Activated CD8-positive, alpha-beta memory T cell treated with anti-CD3 and anti-CD28 coated beads for 1 hour (primary cell): ENCODE measurements at places on chromosomes 3 and 15.

DNA sequence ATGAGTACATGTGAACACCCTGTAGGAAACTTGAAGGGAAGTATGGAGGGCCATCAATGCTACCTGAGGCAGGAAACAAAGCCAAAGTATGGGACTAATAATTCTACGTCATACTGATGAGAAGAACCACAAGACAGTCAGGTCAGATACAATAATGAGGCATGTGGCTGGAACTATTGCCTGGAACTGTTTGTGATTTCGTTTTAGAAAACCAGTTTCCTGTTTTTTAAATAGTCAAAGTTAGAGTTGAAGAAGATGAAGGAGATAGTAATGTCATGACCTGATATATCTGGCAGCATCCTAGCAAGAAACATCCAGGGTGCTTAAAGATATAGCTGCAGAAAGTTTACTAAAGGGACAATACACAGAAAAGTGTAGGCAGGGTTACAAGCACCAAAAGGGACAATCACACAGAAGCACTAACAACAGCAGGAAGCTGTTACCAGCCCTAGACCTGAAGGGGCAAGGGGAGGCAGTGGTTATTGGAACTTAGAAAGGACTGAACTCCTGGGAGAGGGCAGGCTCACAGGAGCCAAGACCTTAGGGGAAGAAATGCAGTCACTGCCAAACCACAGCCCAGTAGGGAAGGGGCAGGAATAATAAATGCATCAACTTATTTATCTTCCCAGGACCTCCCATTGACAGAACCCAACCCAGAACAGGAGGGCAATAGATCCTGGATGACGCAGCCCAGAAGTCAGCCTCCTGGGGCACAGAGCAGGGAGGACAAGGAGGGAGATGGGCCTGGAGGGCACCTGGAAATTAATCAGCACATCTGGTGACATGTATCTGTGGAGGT is 302.1 kb upstream of the STT3B start:
- DNase-seq, result no peak

- DNase-seq, result no peak
Observed at GRCh38 chr15:26873846-26874245, 7.0 kb downstream of the GABRA5 start.

DNA sequence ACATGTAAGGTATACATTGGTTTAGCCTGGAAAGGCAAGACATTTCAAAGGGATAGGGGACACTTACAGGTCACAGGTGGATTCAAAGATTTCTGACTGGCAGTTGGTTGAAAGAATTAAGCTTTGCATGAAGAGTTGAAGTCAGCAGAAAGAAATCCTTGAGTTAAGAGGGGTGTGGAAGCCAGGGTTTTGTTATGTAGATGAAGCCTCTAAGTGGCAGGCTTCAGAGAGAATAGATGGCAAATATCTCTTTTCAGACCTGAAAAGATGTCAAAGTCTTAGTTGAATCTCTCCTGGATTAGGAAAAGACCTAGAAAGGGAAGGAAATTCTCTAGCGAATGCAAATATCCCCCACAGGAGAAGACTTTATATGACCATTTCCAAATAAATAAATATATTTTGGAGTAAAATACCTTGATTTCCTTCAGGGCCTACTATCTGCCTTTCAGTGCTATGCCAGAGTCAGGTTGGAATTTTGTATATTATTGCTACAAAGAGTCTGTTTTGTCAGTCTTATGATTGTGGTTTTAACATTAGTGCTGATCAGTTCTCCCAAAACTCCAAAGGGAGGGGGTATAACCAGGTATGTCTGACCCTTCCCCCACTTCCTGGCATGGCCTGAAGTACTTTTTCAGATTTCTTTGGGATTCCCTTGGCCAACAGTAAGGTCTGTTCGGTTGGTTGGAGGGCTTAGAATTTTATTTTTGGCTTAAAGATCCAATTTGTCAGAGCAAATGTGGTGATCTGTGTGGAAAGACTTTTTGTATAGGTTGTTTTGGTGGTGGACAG is 286.4 kb downstream of the LRTM1 start:
- no peak for DNase-seq

- no peak for DNase-seq
Observed at GRCh38 chr15:44314512-44314911, 26.0 kb downstream of the GOLM2 start.

DNA sequence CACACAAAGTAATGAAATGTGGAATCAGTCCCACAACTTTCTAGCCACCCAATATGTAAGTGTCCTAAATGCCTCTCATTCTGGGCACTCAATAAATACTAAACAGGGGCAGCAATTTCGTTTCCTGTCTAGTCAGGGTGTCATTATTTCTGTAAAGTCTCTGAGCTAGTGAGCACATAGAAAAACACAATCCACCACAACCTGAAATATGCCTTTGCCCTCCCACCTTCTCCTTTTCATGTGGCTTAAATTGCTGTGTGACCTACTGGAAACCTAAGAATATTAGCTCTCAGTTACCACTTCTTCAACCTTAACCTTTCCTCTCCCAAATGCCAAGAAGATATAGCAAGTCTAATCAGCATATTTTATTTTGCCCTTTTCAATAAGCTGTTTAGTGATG is 456.3 kb upstream of the KCNMB2 start:
- no peak for DNase-seq

GRCh38 chr15:41104234-41104633 is 11.8 kb downstream of the INO80 start:
- no peak for DNase-seq

DNA sequence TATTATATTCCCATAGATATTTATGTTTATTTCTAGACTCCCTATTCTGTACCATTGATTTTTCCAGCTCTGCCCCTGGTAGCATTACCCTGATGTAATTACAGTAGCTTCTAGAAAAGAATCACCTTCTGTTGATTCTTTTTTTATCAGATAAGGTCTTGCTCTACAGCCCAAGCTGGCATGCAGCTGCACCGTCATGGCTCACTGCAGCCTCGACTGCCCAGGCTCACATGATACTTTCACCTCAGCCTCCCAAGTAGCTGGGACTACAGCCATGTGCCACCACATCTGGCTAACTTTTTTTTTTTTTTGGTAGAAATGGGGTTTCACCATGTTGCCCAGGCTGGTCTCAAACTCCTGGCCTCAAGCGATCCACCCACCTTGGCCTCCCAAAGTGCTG is 41.8 kb downstream of the SLC24A1 start:
- no peak for DNase-seq

- DNase-seq, result no peak
Observed at GRCh38 chr3:122621112-122621511, 43.7 kb downstream of the PARP15 start.

DNA sequence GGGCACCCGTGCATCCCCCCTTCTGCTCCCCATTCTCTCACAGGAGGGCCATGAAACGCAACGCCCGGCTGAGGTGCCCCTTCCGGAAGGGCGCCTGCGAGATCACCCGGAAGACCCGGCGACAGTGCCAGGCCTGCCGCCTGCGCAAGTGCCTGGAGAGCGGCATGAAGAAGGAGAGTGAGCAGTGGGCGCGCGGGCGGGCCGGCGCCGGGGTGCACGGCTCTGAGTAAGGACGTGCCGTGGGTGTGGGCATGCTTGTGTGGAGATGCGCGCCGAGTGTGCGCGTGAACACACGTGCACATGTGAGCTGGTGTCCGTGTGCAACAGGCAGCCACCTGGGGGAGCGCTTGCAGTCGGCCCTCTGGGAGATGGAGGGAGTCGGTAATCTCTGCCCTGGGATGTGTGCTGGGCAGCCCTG is 28.1 kb downstream of the NR1I2 start:
- DNase-seq, result peak; percentile 33

GRCh38 chr3:39524107-39524506 is 56.6 kb downstream of the MOBP start:
- no peak for DNase-seq

GRCh38 chr3:27031476-27031875 is 337.7 kb downstream of the NEK10 start:
- DNase-seq, result no peak

DNA sequence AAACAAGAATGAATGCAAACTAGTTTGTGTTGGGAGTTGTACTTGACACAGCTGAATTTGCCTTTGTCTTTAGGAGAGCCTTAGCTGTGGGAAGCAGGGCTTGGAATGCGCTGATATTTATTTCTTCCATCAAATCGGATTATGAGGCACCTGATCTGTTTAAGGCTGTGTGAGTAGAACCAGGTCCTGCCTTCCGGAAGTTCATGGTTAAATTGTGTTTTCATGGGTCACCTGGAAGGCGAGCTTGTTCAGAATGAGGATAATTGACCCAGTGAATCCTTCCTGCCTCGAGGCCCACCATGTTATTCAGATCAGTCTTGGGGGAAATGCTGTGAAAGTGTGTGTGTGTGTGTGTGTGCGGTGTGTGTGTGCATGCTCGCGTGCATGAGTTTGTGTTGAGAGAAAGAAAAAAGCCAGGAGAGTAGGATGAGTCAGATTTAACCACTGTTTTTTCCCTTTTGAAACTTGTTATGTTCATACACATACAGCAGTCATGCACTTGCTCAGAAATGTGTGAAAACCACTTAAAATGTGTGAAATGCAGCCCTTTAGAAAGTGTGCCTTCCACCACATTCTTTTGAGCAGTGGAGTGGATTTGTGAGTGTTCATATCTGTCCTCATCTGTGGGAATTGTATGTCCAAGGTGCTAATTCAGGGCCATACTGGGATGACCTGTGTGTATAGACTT is 36.7 kb downstream of the SMAD3 start:
- no peak for DNase-seq

DNA sequence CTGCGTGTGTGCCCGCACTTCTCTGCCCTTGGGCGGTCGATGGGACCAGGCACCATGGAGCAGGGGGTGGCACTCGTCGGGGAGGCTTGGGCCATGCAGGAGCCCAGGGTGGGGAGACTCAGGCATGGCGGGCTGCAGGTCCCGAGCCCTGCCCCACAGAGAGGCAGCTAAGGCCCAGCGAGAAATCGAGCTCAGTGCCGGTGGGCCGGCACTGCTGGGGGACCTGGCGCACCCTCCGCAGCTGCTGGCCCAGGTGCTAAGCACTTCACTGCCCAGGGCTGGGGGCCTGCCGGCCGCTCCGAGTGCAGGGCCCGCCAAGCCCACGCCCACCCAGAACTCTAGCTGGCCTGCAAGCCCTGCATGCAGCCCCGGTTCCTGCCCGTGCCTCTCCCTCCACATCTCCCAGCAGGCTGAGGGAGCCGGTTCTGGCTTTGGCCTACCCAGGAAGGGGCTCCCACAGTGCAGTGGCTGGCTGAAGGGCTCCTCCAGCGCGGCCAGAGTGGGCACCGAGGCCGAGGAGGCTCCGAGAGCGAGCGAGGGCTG is 553 bp upstream of the RTP4 start:
- DNase-seq, result no peak

- no peak for DNase-seq
Observed at GRCh38 chr3:197174927-197175326, 123.5 kb downstream of the DLG1 start.

- peak; percentile 37 for DNase-seq
Observed at GRCh38 chr15:64067564-64068030, 21.3 kb upstream of the DAPK2 start.

DNA sequence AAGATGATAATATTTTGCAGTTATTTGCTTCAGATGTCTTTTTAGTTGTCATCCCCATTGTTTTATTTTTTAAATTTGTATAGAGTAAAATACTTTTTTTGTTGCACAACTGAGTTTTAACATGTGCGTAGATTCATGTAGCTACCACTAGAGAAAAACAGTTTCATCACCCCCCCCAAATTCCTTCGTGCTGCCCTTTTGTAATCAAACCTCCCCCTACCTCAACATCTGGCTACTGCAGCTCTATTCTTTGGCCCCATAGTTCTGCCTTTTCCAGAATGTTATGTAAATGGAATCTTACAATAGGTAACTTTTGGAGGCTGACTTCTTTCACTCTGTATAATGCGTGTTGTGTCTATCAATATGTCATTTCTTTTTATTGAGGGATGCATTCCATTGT is 232.0 kb upstream of the RASGRP1 start:
- DNase-seq, result no peak

GRCh38 chr3:196135693-196136639 is 54.1 kb upstream of the TFRC start:
- no peak for DNase-seq

DNA sequence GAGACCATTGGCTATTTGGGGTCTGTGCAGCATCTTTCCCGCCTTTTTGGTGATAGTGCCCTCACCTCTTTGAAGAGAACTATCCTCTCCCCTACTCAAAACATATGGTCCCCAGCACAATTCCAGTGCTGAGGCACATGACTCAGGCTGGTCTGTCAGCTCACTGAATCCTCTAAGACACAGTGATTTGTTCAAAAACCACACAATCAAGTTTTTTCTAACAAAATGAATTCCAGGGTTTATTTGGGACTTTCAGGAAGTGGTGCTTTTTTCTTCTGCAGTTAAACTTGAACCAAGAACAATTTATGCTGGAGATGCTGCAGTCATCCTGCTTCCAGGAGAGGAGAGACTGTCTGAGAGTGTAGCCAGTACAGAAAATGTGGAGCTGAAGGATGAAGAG is 142.5 kb upstream of the LMCD1 start:
- no peak for DNase-seq

DNA sequence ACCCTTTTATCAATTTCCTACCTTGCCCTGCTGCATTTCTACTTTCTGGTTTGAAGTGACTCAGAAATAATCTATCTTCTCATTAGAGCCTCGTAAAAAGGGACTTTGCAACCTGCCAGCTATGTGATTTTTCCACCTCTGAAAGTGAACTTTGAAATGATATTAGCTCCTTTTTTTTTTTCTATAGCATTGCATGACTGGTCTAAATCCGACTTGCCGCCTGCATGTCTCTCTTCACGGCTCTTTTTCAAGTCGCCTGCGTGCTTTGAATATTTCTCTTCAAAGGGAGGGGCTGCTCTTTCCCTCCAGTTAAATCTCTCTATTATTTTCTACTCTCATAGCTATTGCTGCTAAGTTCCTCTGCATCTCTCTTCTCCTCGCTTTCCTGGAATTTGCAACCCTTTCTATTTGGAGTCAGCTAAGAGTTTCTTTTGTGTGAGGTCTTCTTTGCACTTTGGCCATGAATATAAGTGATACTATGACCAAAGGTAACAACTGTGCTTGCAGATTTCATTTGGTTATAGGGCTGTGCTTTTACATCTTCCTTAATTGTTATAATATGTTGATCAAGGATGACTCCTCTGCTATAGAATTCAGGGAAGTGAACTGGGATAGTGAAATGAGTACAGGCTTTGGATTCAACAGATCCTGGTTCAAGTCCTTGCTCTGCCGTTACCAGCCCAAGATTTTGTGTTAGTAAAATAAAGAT is 541.1 kb downstream of the AGBL1 start:
- DNase-seq, result no peak

GRCh38 chr15:85947936-85948335 is 131.7 kb upstream of the AGBL1 start:
- DNase-seq, result no peak

DNA sequence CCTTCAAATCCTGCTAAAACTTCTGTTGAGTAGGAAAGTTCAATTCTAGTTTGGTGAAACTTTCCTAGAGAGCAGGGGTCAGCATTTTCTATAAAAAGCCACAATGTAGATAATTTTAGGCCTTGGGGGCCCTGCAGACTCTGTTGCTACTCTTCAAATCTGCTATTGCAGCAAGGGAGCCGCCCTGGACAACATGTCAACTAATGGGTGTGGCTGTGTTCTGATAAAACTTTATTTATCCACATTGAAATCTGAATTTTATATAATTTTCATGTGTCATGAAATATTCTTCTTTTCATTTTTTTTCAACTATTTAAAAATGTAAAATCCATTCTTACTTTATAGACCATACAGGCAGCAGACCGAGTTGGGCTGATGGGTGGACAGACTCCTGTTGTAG is 67.4 kb upstream of the SAMMSON start:
- no peak for DNase-seq
